ENCODE measurements at places on chromosomes 11 and 22.
A peak's percentile ranks its signal among the peaks of the same experiment; 100 is the strongest.

DNA sequence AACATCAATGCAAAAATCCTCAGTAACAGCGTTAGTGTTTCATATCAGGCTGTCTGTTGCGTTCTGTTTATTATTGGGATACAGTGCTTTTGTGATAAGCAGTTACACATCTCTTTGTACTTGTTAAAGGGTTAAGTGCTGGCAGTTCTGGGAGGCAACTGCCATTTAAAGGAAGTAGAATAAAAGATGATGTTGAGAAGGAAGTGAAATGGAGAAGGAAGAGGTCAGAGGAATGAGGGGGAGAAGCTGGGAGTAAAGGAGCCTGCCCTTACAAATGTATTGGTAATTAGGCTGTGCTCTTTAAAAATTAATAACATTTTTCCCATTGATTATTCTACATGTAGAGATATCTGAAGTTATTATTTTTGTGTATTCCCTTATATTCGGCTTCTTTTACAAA, 674.7 kb downstream of the NTM start:
- DNase-seq, result no peak
- H3K4me3 ChIP-seq, result no peak overlapping the region
- H3K27ac ChIP-seq, result no peak overlapping the region
- no peaks in the 10 kb centered on the region for H3K36me3 ChIP-seq

DNA sequence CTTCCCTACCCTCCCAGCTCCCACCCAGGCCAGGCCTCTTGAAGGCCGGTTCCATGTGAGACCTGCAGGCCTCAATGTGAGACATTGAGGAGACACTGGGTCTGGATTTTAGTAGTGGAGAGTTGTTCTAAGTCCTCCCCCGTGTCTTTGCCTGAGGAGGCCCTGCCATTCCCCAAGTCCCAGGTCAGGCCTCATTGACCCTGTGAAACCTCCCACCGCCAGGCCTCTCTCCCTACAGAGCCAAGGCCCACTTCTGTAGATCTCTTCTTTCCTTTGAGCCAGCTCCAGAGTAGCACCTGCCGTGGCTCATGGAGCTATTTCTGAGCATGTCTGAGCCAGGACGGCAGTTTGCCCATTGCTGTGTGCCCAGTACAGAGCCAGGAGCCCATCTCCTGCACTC, 1419.6 kb downstream of the TBC1D22A start:
- H3K4me1 ChIP-seq, result no peaks in the 10 kb centered on the region
- no peak overlapping the region for H3K4me3 ChIP-seq
- DNase-seq, result no peak
- no peaks in the 10 kb centered on the region for H3K27me3 ChIP-seq
- no peak overlapping the region for H3K27ac ChIP-seq
- H3K36me3 ChIP-seq, result no peaks in the 10 kb centered on the region

DNA sequence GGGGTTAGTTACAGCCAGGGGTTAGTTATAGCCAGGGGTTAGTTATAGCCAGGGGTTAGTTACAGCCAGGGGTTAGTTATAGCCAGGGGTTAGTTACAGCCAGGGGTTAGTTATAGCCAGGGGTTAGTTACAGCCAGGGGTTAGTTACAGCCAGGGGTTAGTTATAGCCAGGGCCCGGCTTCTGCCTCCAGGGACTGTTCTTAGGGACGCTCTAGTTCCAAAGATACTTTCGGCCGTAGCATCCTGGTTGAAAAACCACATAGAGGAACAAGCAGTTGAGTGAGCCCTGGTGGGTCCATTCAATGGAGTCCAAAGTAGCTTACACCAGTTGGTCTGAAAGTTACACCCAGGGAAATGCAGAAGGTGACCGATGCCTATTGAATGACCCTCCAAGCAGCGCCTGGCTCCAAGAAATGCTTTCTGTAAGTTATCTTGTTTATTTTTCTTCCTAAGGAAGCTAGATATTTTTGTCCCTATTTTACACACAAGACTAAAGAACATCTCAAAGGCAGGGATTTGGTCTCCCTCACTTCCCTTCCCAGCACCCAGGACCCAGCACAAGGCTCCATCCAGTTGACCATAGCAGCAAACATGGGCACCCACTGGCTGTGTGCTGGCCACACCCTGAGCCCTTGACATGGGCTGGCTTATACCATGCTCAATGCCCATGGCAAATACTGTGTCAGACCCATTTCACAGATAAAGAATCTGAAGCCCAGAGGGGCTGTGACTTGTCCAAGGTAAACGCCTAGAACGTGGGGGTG, 49.7 kb upstream of the SHISAL1 start:
- H3K27ac ChIP-seq, result peak overlapping the region; percentile 82
- no peaks in the 10 kb centered on the region for H3K36me3 ChIP-seq
- H3K4me3 ChIP-seq, result no peak overlapping the region
- no peaks in the 10 kb centered on the region for H3K4me1 ChIP-seq
- no peak for DNase-seq

- H3K27ac ChIP-seq, result no peak overlapping the region
- no peaks in the 10 kb centered on the region for H3K27me3 ChIP-seq
- no peak overlapping the region for H3K4me3 ChIP-seq
- DNase-seq, result no peak
Observed at GRCh38 chr11:20474882-20475517, 87.5 kb downstream of the PRMT3 start.

DNA sequence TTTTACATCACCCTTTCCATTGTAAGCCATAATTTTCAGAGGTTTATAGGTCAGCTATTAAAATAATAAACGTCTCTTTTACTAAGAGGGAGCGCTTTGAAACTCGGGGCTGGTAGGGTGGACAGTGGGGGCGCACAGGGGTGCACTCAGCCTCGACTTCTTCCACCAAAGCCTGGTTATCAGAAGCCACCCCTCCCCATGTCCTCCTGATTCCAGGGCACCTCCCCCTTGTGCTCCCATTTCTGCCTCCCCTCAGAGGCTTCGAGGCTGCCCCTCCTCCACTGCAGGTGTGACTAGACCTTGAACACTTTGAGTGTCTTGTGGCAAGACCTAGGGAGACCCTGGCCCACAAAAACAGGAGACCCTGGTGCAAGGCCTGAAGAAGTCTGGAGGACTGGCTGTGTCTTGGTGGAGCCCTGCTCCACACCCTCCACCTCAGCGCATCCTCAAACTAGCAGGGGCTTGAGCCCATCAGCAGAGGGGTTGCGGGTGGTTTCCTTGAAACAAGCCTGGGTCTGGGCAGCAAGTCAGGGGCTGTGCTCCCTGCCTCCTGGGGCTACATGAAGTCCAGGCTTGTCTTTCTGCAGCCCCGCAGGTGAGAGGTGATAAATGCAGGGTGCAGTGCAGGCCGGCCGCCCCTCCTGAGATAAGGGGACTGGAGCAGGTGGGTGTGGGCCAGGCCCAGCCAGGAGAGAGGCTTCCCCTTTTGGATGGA, 3.0 kb downstream of the CDKN1C start:
- H3K27me3 ChIP-seq, result peaks cover 2% of the 10 kb centered on the region
- H3K4me3 ChIP-seq, result peak overlapping the region; percentile 72
- H3K4me1 ChIP-seq, result no peaks in the 10 kb centered on the region
- no peak overlapping the region for H3K27ac ChIP-seq
- no peaks in the 10 kb centered on the region for H3K36me3 ChIP-seq
- DNase-seq, result no peak

DNA sequence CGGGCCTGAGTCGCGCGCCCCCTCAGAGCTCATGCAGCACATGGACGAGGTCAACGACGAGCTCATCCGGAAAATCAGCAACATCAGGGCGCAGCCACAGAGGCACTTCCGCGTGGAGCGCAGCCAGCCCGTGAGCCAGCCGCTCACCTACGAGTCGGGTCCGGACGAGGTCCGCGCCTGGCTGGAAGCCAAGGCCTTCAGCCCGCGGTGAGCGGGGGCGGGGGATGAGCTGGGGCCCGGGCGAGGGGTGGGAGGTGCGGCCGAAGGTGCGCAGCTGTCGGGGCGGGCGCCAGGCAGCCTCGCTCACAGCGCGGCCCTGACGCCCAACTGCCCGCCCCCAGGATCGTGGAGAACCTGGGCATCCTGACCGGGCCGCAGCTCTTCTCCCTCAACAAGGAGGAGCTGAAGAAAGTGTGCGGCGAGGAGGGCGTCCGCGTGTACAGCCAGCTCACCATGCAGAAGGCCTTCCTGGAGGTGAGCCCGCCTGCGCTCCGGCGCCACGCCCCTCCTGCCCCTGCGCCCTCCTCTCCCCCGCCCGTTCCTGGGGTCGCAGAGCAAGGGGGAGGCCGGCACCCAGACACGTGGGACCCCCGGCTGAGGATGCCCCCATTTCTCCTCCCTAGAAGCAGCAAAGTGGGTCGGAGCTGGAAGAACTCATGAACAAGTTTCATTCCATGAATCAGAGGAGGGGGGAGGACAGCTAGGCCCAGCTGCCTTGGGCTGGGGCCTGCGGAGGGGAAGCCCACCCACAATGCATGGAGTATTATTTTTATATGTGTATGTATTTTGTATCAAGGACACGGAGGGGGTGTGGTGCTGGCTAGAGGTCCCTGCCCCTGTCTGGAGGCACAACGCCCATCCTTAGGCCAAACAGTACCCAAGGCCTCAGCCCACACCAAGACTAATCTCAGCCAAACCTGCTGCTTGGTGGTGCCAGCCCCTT, 20.5 kb downstream of the EPS8L2 start:
- no peak overlapping the region for H3K4me3 ChIP-seq
- peaks cover 22% of the 10 kb centered on the region for H3K27me3 ChIP-seq
- peak; percentile 88 for DNase-seq
- H3K27ac ChIP-seq, result peak overlapping the region; percentile 43

DNA sequence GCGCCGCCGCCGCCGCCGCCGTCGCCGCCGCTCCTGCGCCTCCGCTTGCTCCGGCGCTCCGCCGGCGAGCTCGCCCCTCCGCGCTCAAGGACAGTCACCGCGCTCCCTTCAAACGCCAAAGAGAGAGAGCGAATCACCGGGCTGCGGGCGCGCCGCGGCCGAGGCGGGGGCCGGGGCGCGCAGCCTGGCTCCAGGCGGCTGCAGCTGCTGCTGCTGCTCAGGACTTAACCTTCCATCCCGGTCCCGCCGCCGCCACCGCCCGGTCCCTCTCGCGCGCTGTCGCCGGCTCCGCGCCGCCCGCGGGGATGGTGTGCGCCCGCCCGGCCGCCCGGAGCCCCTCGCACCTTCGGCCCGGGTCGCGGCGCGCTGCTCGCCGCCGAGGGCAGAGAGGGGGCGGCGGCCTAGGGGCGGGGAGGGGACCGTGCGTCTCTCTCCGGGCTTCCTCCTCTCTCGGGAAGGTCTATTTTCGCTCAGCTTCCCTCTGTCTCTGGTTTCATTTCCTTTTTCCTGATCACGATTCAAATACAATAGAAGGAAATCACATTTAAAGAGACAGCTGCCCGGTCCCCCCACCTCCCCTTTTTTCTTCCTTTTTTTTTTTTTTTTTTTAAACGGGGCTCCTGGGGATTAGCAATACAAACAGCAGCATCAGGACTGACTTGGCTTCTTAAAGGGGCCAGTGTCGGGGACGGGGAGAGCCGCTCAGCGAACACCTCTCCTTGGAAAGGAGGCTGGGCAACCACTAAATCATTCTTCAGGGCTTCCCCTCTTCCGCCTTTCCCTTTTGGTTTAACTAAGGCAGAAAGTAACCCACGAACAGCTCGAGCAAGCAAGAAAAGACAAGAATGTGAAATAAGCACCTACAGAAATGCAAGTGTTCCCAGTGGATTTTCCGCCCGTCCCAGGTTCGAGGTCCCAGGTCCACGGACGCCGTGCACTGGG, 22.1 kb downstream of the LMO2 start:
- no peak overlapping the region for H3K27ac ChIP-seq
- DNase-seq, result peak; percentile 14
- no peaks in the 10 kb centered on the region for H3K27me3 ChIP-seq
- no peaks in the 10 kb centered on the region for H3K36me3 ChIP-seq
- H3K4me1 ChIP-seq, result no peaks in the 10 kb centered on the region
- H3K4me3 ChIP-seq, result peak overlapping the region; percentile 60

DNA sequence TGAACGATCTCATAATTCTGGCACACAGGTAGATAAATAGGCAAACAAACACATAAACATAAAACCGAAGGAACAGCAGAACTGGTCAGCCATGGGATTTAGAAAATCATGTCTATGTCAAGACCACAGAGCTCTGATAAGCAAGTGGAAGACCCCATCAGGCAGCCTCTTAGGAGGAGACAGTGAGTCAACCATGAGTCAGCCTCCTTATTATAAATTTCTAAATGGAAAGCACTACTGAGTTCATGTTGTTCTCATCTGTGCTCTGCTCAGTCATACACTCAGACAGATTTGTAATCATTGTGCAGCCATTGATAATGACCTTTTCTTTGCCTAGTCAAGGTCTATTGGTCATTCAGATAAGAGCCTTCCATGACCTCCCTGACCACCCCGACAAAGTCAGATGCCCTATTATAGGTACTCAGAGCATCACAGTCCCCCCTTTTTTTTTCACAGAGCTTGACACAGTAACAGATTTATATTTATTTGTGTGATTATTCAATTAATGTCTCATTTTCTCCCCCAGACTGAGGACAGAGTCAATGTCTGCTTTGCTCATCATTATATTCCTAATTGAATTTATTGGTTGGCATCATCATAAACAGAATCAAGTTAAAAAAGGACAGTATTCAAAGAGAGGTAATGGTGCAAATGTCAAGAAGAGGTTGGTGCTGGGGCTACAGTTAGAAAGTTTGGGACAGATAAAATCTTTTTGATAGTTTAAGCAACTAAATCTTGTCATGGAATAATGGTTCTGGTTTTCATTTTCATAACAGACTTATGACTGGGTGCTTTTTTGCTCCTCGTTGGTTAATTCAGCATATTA, 579.7 kb upstream of the CCDC90B start:
- H3K27me3 ChIP-seq, result no peaks in the 10 kb centered on the region
- H3K4me3 ChIP-seq, result no peak overlapping the region
- H3K27ac ChIP-seq, result no peak overlapping the region
- H3K4me1 ChIP-seq, result no peaks in the 10 kb centered on the region
- H3K36me3 ChIP-seq, result no peaks in the 10 kb centered on the region
- no peak for DNase-seq

DNA sequence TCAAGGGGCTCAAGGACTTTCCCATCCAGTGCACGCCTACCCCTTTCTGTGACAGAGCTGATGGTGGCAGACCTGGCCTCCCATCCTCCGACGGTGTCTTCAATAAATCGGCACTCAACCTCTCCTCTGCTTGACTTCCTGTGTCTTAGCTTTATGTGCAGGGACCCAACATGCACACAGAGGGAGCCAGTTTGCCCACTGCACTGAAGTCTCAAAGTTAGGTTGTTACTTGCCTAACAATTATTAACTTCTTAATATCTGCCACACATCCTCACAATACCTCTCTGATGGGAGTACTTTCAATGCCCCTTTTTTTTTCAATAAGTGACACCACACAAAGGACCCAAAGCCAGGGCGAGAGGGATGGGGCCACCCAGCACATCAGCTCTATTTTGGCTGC, 3.6 kb downstream of the IZUMO1R start:
- no peak overlapping the region for H3K4me3 ChIP-seq
- no peak for DNase-seq
- no peaks in the 10 kb centered on the region for H3K4me1 ChIP-seq
- H3K27me3 ChIP-seq, result no peaks in the 10 kb centered on the region
- no peak overlapping the region for H3K27ac ChIP-seq
- no peaks in the 10 kb centered on the region for H3K36me3 ChIP-seq

GRCh38 chr22:17976121-17976520, 48.2 kb downstream of the MICAL3 start:
- H3K27ac ChIP-seq, result no peak overlapping the region
- no peak for DNase-seq
- H3K27me3 ChIP-seq, result no peaks in the 10 kb centered on the region
- peaks cover 7% of the 10 kb centered on the region for H3K4me1 ChIP-seq
- peaks cover 16% of the 10 kb centered on the region for H3K36me3 ChIP-seq

GRCh38 chr11:10461276-10461790, 6.3 kb downstream of the AMPD3 start:
- peaks cover 3% of the 10 kb centered on the region for H3K4me1 ChIP-seq
- no peak for DNase-seq
- H3K27ac ChIP-seq, result no peak overlapping the region
- H3K36me3 ChIP-seq, result peaks cover 2% of the 10 kb centered on the region
- no peaks in the 10 kb centered on the region for H3K27me3 ChIP-seq

Measured in small intestine (tissue), 16 donors.